T-helper 2 cell treated with Interferon-gamma antibody and Interleukin-4, amounts not matched to agents 5 μg/mL and 100 μg/mL, for 36 hours (primary cell): ENCODE measurements at places on chromosomes 7 and 10.

DNA sequence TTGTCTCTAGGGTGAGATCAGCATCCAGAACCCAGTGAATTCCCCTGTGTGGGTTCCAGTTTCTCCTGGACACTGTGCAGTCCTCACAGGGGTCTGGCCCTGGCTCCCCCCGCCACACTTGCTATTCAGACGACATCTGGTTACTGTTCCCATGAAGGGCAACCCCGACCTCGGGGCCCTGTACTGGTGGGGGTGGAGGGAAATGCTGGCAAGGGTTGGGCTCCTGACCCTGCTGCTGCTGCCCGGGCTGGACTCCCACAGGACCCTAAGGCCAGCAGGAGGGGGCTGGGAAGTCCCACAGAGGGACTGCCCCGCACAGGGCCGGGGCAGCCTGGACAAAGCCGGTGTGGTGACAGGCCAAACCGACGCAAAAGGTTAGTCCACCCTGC lies 768 bp upstream of the CPA1 start:
- no peak for DNase-seq

GRCh38 chr7:158556721-158557440 lies 30.7 kb downstream of the PTPRN2 start:
- DNase-seq = no peak

- DNase-seq = no peak
Observed at GRCh38 chr10:125055446-125055845, 104.9 kb downstream of the CTBP2 start.

GRCh38 chr7:81533931-81534330 lies 235.9 kb downstream of the HGF start:
- no peak for DNase-seq

- DNase-seq = no peak
Observed at GRCh38 chr7:37392673-37393017, 56.0 kb downstream of the ELMO1 start.

- DNase-seq = no peak
Observed at GRCh38 chr7:80488851-80489370, 23.0 kb downstream of the GNAT3 start.

- DNase-seq = no peak
Observed at GRCh38 chr7:146557971-146558469, 441.4 kb downstream of the CNTNAP2 start.

- no peak for DNase-seq
Observed at GRCh38 chr7:149831741-149832219, 6.4 kb upstream of the ZNF862 start.

DNA sequence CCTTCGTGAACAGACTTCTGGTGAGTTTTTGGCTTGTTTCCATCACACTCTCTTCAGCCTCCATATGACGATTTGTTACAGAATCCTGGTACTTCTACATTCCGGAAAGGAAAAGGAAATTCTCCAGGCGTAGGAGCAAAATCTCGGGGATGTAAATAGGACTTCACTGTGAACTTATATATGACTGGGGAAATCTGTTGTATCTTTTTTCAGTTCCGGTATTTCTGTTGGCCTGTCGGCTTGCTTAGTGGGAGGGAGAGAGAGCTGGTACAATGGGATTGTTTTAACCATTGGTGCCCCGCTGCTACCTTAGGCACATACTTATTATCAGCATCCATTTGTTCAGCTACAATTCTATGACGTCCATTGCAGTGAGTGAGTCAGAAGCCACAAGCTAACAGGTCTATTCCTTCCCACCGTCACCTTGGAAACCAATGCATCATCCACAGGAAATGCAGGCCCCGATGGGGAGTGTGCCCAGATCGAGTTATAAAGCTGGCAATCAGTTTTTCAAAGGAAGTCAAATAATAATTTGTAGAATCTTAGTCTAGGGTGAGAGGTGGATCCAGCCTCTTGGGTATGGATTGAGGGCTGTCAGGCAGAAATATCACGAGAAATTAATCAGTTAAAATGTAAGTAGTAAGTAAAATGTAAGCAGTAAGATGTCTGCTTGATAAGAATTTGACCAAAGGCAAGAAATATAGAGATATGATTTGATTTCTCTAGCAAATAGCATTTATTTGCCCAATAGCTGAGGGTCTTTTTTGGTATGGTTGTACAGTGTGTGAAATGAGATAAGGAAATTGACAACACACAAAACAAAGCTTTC lies 92.0 kb upstream of the MKLN1 start:
- DNase-seq = peak; percentile 84

DNA sequence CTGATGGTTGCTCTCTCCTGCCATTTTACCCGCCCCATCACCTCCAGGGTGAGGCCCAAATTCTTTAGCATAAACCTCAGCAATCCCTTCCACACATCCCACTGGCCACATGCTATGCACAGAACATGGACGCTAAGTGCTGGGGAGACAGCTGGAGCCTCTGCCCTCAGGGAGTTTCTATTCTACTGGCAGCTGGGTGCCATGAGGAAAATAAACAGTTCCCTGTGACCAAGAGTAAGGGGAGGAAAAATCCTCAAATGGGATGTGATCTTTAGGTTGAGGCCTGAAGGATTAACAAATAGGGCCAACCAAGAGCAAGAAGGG lies 1.2 kb downstream of the PARP12 start:
- DNase-seq = no peak

- no peak for DNase-seq
Observed at GRCh38 chr7:158952776-158953175, 96.4 kb downstream of the DYNC2I1 start.

DNA sequence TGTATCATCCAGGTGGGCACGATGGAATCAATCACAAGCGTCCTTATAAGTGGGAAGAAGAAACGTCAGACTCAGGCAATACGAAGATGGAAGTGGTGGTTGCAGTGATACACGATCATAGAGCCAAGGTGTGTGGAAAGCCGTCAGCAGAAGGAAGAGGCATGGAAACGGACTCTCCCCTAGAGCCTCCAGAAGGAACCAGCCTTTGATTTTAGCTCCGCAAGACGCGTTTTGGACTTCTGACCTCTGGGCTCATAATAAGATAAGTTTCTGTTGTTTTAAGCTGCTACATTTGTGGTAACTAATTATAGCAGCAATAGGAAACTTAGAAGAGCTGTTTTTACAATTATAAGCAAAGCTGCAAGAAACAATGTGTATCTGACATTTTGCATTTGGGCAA lies 14.8 kb downstream of the FANK1 start:
- DNase-seq = no peak

DNA sequence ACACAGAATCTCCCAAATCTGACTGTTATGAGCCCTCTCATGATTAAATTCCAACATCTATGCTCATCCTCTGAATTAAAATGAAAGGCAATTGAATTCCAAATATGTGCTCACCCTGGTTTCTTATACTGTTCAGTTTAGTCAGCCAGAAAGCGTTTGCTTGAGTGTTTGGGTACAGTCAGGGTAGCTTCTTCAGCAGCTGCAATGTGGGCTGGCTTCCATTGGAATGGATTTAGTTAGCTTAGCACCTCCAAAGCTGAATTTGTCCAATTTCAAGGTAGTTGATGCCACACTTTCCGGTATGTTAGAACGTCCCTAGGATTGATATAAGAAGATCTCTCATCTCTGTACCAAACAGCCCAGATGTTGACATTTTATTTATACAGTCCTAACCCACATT lies 9.3 kb downstream of the KLHL7 start:
- no peak for DNase-seq

- no peak for DNase-seq
Observed at GRCh38 chr10:28775773-28776172, 98.5 kb downstream of the BAMBI start.

DNA sequence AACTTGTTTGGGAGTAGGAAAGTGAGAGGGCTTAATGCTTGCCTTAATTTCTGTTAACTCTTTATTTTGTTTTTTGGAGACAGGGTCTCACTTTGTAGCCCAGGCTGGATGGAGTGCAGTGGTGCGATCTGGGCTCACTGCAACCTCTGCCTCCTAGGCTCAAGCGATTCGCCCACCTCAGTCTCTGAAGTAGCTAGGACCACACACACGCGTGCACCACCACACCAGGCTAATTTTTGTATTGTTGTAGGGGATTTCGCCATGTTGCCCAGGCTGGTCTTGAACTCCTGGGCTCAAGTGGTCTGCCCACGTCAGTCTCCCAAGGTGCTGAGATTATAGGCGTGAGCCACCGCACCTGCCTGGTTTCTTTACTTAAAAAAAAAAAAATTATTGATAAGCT lies 1.9 kb downstream of the PPP2R2D start:
- no peak for DNase-seq

- no peak for DNase-seq
Observed at GRCh38 chr7:27419581-27420177, 177.1 kb downstream of the EVX1 start.

- no peak for DNase-seq
Observed at GRCh38 chr10:21314111-21314626, 211.3 kb downstream of the SKIDA1 start.

DNA sequence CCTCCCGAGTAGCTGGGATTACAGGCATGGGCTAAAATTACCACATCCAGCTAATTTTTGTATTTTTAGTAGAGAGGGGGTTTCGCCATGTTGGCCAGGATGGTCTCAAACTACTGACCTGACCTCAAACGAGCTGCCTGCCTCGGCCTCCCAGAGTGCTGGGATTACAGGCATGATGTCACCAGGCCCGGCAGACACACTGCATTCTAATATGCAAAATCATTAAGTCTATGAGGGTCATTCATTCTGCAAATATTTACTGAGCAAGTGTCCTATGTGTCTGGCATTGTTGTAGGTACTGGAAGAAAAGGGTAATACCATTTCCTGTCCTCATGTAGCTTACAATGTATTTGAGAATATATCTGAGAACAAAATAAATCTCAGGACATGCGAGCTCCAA lies 2.7 kb downstream of the PUS7 start:
- DNase-seq = no peak

- DNase-seq = no peak
Observed at GRCh38 chr10:87531908-87532622, 27.4 kb downstream of the MINPP1 start.

- no peak for DNase-seq
Observed at GRCh38 chr7:44072364-44073231, 7.2 kb upstream of the PGAM2 start.

GRCh38 chr7:149685455-149685854 lies 87.9 kb downstream of the ZNF467 start:
- DNase-seq = no peak

DNA sequence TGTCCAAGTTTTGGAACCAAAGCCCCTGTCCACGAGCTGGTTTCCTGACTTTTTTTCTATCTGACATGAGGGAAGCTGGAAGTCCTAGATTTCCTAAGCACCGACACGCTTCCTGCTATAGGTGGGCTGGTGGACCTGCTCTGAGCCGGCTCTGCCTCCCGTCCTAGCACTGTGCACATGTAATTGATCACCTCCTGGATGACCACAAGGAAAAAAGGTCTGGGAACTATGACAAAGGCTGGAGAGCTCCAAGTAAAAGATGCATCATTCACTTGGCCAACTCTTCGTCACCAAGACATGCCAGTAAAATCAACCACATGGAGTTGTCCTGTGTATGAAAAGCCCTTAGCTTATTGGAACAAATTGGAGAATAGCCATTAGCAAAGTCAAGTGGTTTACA lies 104.8 kb downstream of the ITIH5 start:
- no peak for DNase-seq

GRCh38 chr10:95559896-95560277 lies 1.3 kb downstream of the SORBS1 start:
- no peak for DNase-seq

GRCh38 chr7:64541438-64542359 lies 21.2 kb downstream of the ZNF680 start:
- no peak for DNase-seq

- no peak for DNase-seq
Observed at GRCh38 chr10:655184-655583, 34.3 kb downstream of the DIP2C start.

- no peak for DNase-seq
Observed at GRCh38 chr7:69674701-69675182, 76.5 kb downstream of the AUTS2 start.

GRCh38 chr7:16411391-16411790 lies 9.9 kb downstream of the CRPPA start:
- no peak for DNase-seq

DNA sequence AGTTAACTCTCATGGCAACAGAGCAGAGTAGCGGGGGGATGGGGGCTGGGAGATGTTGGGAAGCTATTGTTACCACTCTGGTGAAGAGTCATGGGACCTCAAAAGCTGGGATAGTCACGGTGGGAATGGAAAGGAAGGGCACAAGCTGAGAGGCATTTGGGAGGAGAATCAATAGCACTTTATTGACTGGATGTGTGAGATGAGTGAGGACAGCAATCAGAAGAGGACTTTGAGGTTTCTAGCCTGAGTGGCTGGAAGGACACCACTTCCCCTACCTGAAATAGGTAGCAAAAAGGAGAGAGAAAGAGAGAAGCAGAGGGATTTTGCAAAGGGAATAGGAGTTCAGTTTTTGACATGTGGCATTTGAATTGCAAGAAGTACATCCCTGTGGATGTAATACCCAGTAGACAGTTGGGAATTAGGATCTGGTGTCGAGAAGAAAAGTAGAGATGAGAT lies 27.2 kb downstream of the SCD start:
- DNase-seq = no peak

DNA sequence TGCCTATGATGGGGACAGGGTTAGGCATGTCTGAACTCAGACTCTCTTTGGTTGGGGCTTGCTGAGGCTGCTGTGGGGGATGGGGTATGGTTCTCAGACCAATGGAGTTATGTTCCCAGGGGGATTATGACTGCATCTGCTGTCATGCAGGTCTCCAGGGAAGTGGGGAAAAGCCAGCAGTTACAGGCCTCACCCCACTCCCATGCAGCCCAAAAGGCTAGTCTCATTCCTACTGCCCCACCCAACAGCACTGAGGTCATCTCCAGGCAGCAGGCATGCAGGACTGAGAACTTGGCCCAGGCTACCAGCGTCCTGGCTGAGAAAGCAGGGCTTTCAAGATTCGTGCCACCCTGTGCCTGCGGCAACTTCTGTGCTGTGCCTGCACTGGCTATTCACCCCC lies 373.3 kb downstream of the HTR7 start:
- no peak for DNase-seq

DNA sequence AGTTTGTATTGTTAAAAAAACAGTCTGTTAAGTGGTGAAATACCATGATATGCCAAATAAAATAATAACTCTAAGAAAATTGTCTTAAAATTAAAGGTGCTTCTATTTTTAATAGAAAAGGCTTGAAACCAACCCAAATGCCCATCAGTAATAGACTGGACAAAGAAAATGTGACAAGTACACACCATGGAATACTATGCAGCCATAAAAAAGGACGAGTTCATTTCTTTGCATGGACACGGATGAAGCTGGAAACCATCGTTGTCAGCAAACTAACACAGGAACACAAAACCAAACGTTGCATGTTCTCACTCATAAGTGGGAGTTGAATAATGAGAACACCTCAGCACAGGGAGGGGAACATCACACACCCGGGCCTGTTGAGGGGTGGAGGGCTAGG lies 7.1 kb downstream of the CNTNAP2 start:
- DNase-seq = no peak
